ENCODE measurements at places on chromosomes 1 and 21.

- peak; percentile 19 for DNase-seq
Observed at GRCh38 chr21:42624095-42624790, 29.2 kb upstream of the PDE9A start.

- no peak for DNase-seq
Observed at GRCh38 chr1:178371933-178372388, 124.8 kb downstream of the CLEC20A start.

DNA sequence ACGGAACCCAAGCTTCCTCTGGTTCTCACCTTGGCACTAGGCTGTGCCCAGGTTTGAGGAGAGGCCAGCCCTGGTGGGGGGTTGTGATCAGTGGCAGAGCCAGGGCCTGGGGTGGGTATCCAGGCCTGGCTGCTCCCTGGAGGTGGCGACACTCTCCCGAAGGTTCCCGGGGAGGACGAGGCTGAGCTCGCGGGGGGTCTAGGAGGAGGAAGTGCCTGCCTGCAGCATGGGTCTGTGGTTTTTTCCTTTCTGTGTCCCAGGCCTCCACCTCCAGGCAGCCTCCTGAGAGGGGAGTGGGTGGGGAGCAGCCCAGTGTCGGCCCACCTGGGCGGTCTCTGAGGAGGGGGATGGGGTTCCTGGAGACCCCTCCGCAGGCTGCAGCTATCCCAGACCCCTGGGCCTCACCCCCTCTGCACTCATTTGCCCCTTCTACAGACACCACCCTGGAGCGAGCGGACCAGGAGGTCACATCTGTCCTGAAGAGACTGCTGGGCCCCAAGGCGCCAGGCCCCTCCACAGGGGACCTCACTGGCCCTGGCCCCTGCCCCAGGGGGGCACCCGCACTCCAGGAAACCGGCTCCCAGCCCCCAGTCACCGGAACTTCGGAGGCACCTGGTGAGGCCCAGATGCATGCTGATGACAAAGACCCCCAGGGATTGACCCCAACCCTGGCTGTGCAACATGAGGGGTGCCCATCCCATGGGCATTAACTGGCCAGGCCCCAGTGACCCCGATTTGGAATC, 44.3 kb downstream of the TRIM11 start:
- no peak for DNase-seq

DNA sequence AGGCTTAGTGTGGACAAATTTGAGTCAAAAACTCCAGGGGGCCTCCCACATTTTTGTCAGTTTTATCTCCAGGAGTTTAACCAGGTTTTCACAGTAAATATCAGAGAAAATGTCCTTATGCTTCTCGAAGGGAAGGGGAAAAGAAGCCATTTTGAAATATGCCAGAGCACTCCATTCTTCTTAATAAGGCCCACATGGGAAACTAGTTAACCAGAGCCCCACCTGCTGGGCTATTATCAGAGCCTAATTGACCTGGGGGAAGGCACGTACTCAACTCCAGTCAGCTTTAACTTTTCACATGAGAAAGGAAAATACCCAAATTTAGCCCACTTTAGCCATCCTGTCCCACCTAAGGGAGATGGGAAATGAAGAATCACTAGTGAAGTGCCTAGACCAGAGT, 296.3 kb downstream of the PTBP2 start:
- peak; percentile 54 for DNase-seq

GRCh38 chr1:214584805-214585766, 17.9 kb upstream of the CENPF start:
- DNase-seq: peak; percentile 72

GRCh38 chr1:155083052-155083541, 4.5 kb downstream of the EFNA3 start:
- DNase-seq: no peak

DNA sequence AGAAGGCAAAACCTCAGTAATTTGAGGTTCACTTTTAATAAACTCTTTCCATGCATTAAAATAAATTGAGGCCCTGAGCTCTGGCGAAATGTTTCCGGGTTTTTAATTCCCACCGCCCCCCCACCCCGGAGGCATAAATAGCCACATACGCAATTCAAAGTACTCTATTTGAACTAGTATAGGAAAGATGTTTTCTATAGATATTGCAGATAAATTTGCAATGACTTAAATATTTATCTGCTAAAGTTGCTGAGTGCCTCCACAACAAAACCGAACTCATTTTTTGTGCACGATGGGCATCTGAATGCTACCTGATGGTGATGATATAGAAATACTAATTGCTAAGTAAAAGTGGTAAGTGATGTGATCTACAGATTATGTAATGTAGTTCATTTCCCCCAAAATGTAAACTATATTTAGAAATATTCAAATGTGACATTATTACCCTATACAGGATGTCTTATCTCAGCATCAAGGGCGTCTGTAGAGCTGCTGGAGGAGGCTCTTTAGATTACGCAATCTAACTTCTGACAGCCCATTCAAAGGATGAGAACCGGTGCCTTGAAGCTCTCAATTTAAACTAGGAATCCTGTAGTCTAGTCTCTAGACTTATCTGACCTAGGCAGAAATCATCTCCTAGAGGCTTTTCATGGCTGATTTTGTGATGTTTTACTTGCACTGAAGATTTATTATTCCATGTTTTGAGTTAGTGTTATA, 8.5 kb downstream of the IRF2BP2 start:
- peak; percentile 81 for DNase-seq

- DNase-seq: no peak
Observed at GRCh38 chr1:75394386-75395139, 216.4 kb downstream of the SLC44A5 start.

DNA sequence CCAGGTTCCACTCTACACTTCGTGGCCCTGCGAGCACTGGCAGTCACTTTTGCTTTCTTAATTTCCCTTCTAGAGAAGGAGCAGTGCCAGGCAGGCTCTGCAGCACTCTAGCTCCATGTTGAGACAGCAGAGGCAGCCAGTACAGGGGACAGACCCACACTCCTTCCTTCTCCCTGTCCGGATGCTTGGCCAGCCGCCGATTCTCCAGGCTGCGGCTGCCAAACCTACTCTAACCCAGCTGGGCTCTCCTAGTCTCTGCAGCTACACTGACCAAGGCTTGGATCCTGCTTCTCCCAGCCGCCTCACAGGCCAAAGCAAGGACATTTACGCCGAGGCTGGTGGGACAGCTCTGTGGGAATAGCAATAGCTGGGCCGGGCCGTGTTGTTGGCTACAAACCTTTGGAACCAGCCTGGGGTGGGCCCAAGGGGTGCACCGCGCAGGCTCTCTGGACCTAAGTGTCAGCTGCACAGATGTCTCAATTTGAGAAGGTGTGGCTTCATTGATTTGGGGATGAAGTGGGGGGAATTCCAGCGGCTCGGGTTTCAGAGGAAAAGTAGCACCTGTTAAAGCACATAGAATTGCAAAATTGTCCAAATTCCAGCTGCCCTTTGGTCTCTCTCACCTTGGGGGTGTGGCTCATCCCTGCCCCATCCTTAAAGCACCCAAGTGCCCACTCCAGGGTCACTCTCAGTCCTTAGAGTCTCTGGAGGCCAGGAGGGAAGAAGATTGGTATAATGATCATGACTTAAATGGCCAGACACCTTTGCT, 3.2 kb downstream of the BARHL2 start:
- no peak for DNase-seq

DNA sequence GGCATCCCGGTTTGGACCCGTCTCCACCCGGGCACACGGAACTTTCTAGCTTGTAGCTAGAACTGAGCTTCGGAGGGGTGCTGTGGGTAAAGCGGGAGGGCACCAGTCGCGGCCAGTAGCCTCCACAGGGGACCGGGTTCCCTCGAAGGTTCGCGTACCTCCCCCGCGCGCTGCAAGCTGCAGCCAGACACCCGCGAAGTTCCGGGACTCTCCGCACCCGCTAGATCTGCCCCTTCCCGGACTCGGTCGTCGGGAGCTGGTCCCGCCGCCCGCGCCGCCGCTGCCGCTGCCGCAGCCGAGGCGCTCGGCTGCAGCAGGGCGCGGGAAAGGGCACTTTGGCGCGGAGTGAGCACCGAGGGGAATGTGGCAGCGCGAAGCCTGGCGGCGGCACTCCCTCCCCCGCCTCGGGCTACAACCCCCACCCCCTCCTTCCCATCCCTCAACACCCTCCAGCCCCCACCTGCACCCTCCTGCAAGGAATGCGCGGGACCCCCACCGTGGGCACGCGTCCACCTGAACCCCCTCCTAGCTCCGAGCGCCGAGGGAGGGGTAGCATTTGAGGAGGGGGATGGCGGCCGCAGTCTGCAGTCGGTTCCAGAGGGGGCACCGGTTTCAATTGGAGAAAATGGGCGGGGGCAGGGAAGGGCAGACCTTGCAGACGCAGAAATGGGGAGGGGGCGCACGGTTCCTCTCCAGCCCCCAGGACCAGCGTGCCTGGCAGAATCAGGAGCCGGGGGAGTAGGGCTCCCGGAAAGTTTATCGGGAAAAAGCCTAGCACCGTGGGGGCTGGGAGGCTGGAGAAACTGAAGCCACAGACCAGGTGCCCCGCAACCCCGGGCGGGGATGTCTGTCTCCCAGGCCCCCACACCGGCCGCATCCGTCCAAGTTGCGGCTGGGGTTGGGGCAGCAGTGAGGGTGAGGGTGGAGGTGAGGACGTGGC, 968 bp downstream of the CSMD2 start:
- DNase-seq: no peak

DNA sequence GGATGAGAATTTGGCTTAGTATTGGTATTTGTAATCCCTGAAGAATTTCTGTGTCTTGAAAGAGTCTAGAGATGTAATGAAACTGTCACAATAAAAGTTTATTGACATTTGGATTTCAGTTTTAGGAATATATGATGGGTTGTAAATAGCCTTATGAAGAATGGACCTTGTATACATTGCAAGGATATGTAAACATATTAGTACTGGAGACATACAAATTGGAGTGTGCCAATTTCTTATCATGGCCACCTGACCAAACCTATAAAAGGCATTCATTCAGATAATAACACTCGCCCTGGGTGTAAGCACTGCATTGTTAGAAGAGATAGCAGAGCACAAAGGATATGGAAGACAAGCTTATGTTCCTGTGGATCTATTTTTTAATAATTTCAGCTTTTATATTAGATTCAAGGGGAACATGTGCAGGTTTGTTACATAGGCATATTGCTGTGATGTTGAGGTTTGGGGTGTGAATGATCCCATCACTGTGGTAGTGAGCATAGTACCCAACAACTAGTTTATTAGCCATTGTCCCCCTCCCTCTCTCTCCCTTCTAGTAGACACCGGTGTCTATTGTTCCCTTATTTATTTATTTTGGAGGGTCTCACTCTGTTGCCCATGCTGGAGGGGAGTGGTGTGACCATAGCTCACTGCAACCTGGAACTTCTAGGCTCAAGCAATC, 8.6 kb downstream of the S1PR1 start:
- DNase-seq: no peak

- no peak for DNase-seq
Observed at GRCh38 chr1:165342587-165342986, 13.9 kb downstream of the LMX1A start.

- no peak for DNase-seq
Observed at GRCh38 chr1:178973652-178974101, 52.0 kb upstream of the FAM20B start.

GRCh38 chr1:147851149-147851548, 51.4 kb upstream of the GJA8 start:
- no peak for DNase-seq

DNA sequence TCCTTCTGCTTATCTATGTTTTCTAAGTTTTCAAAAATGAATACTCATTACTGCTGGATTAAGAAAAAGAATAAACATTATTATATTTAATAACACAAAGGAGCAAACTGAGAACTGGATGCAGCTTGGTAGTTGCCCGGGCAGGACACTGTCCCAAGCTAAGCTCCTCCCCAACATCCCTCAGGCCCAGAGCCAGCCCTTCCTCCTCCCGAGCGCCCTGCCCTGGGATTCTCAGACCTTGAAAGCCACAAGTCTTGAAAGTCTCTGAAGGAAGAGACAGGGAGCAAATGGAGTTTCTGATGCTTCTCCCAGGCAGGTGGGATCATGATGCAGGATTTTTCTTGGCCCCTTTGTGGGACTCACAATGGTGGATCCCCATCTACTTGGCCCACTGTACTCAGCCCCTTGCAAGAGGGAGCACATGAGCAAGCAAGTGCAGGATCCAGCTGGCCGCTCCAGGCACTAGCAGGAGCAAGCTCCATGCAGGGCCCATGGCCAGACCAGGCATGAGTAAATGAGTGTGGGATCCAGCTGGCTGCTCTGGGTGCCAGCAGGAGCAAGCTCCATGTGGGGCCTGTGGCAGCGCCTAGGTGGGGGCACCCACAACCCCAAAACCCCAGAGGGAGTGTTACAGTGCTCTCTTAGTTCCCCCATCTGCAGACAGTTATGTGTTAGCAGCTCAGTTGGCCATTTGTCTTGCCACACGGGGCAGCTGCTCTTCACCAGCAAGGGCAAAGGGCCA, 32.1 kb upstream of the RAB4A start:
- no peak for DNase-seq

DNA sequence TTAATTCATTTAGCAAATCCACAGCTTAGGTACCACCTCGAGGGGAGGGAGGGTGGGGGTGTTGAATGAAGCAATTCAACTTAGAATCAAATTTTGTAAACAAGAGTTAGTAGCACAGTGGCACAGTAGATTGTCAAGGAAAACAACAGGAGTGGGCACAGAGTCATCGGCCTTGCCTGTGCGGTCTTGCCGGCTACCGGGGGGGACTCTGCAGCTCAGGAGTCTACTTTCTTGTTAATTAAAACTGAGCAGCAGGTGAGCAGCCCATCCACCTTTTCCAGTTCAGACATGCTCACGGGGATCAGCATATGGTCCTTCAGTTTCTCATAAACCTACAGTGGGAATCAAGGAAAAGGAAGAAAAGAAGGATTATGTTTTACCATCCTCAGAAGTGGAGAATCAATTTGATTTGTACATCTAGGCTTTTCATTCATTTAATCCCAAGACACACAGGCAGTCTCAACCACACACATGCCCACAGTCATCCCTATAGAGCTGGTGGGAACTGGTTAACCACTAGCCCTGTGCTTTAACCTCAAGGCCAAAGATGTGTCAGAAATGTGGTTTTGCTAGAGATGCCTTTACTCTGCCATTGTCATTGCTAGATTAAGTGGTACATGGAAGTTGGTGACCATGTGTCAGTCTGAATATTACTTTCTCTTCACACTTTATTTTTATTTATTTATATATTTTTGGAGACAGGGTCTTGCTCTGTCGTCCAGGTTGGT, 45.0 kb upstream of the BCL10 start:
- peak; percentile 80 for DNase-seq

DNA sequence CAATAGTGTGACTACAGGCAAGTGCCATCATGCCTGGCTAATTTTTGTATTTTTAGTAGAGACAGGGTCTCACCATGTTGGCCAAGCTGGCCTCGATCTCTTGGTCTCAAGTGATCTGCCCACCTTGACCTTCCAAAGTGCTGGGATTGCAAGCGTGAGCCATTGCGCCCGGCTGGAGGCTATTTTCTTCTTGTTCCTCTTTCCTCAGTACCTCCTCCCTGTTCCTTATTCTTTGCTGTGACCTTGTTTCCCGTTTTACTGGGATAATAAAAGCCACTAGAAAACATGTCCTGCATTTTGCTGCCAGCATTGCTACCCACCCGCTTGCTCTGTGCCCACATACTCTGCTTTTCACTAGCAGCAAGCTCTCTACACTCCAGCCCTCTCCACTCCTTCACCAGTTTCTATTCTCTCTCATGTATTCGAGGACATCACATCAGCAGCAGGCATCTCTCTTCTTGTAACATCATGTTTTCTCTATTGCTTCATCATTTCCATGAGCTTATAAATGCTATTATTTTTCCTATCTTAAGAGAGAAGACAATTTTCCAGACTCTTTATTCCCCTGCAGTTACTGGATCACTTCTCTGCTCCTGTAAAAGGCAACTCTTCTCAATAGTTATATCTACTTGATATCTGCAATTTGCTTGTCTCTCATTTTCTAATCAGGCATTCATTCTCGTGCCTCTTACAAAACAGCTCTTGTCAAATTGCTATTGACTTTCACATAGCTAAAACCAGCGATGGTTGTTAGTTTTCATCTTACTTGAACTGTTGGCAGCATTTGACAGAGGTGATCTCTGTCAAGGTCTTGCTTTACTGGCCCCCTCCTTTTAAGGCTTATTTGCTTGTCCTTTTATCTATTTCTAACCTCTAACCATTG, 34.5 kb upstream of the C21orf91 start:
- no peak for DNase-seq

All from amniotic epithelial cell (primary cell).